Activated B cell treated with CpG ODN at 0.5 μM for 24 hours (primary cell): ENCODE measurements at places on chromosomes 1 and 21. TPM values are rescaled to one million over a fixed set of nuclear protein-coding genes. Genes with fewer than 3 reads are reported as not detected.
A peak's percentile ranks its signal among the peaks of the same experiment; 100 is the strongest.

Gene ILDR2
- total RNA-seq, result 1.00 and 1.2 TPM in 2 replicates

Gene AQP10
- total RNA-seq, result not detected in 2 replicates

Gene KCNE2
- total RNA-seq, result not detected in 2 replicates

Gene S100A1
- total RNA-seq, result 0.31 and 0.69 TPM in 2 replicates

Gene CELA2B
- total RNA-seq, result not detected in 2 replicates

Gene SELENOF
- total RNA-seq, result 172 TPM in 2 replicates

Gene MRAP
- not detected in 2 replicates for total RNA-seq

Gene S100A6
- 166 and 186 TPM in 2 replicates for total RNA-seq

Gene RABIF
- total RNA-seq, result 10.7 and 13.2 TPM in 2 replicates

DNA sequence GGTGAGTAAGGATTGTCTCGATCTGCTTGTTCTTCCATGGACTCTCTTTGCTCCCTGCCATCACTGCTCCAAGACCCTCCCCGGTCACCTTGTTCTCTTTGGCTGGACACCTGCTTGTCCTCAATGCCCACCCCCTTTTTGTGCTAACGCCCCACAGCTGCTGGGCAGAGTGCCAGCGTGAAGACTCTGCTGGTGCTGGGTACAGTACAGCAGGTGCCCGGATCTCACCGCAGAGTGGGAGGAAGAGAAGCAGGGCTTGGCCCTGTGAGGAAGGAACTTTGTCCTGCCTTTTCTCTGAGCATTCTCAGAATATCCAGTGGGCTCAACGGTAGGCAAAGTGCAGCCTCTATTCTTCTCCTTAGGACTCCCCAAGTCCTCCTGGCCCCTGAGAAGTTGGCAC, 90.1 kb downstream of the PLXNA2 start:
- H3K27me3 ChIP-seq, result no peaks in the 10 kb centered on the region
- H3K27ac ChIP-seq, result no peak overlapping the region
- H3K36me3 ChIP-seq, result no peaks in the 10 kb centered on the region

- no peak for DNase-seq
- H3K27me3 ChIP-seq, result peaks cover 2% of the 10 kb centered on the region
- peaks cover 3% of the 10 kb centered on the region for H3K36me3 ChIP-seq
- H3K4me3 ChIP-seq, result peak overlapping the region; percentile 69
- peak overlapping the region; percentile 72 for H3K27ac ChIP-seq
Observed at GRCh38 chr1:198932351-198932991, 293.6 kb downstream of the PTPRC start.

GRCh38 chr21:28669321-28669720, 323.4 kb downstream of the LTN1 start:
- H3K36me3 ChIP-seq, result no peaks in the 10 kb centered on the region
- H3K27me3 ChIP-seq, result no peaks in the 10 kb centered on the region
- H3K27ac ChIP-seq, result no peak overlapping the region

DNA sequence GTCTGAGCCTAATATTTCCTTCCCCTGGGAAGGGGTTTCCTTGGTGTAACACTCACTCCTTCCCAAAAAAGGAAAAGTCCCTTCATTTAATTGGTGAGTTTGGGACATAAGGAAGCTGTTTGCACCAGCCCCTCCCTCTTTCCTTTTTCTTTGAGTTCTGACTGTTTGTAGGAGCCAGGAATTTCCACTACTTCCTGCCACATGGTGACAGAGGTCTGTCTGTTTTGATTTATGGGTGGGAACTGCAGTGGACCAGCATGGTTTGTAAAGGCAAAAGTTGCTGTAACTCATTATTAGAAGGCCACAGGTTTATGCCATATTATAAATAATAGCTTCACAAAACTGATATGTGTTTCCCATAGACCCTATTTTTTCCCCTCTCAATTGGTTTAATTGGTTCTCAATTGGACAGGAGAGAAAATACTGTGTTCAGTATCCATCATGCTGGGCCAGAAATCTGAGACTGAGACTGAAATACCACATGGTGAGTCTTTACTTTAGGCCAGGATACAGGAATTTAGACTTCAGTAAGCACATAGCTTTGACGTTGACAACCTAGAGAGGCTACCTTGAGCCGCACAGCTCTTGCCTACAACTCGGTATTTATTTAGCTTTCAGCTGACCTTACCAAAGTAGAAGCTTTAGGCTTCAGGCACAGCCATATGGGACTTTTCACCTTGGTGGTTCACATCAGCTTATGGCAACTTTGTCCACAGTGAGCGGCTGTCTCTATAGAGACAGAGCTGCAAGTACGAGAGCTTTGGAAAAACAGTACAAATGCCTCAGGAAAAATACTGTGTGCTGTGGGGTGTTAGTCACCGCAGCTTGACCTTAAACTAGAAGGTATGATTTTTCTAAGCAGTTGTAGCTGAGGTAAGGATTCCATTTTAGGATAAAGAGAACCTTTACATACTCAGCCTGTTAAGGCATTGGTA, 40.0 kb upstream of the RGS7 start:
- H3K4me3 ChIP-seq, result no peak overlapping the region
- DNase-seq, result no peak
- no peaks in the 10 kb centered on the region for H3K36me3 ChIP-seq
- no peak overlapping the region for H3K27ac ChIP-seq

- H3K27me3 ChIP-seq, result peaks cover 8% of the 10 kb centered on the region
- H3K4me1 ChIP-seq, result peaks cover 15% of the 10 kb centered on the region
- no peak overlapping the region for H3K4me3 ChIP-seq
- no peak for DNase-seq
- no peaks in the 10 kb centered on the region for H3K36me3 ChIP-seq
- no peak overlapping the region for H3K27ac ChIP-seq
Observed at GRCh38 chr1:31802190-31803150, 13.4 kb downstream of the SPOCD1 start.

- no peaks in the 10 kb centered on the region for H3K36me3 ChIP-seq
- no peak overlapping the region for H3K4me3 ChIP-seq
- DNase-seq, result no peak
- H3K27me3 ChIP-seq, result peaks cover 13% of the 10 kb centered on the region
Observed at GRCh38 chr21:45598109-45598508, 45.4 kb upstream of the PCBP3 start.

DNA sequence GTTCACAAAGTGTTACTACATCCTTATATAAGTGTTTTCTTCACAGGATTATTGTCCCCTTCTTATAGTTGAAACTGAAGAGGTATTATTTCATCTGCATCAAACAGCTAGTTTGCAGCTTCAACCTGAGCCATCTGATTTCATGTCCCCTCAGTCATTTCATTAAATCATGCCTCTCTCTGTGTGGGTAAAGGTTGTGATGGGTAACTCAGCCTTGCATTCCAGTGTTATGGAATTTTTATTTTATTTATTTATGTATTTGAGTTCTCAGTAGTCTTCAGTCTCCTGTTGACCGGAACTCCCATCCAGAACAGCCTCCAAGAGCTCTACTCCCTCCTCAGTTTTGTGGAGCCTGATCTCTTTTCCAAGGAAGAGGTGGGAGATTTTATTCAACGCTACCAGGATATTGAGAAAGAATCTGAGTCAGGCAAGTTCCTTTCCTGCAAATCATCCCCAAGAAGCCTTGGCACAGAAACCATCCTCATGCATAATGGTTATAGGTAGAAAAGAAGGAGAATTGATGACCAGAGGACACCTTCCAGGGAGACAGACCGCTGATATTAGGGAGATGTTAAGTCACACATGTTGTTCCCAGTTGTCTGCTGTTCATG, 21.8 kb downstream of the CHD1L start:
- H3K4me1 ChIP-seq, result no peaks in the 10 kb centered on the region
- H3K27me3 ChIP-seq, result no peaks in the 10 kb centered on the region
- no peak overlapping the region for H3K27ac ChIP-seq
- H3K36me3 ChIP-seq, result peaks cover 89% of the 10 kb centered on the region
- H3K4me3 ChIP-seq, result no peak overlapping the region

- H3K4me3 ChIP-seq, result no peak overlapping the region
- peaks cover 4% of the 10 kb centered on the region for H3K27me3 ChIP-seq
- H3K36me3 ChIP-seq, result no peaks in the 10 kb centered on the region
- no peak overlapping the region for H3K27ac ChIP-seq
- no peak for DNase-seq
Observed at GRCh38 chr1:214537219-214537618, 14.2 kb downstream of the PTPN14 start.

DNA sequence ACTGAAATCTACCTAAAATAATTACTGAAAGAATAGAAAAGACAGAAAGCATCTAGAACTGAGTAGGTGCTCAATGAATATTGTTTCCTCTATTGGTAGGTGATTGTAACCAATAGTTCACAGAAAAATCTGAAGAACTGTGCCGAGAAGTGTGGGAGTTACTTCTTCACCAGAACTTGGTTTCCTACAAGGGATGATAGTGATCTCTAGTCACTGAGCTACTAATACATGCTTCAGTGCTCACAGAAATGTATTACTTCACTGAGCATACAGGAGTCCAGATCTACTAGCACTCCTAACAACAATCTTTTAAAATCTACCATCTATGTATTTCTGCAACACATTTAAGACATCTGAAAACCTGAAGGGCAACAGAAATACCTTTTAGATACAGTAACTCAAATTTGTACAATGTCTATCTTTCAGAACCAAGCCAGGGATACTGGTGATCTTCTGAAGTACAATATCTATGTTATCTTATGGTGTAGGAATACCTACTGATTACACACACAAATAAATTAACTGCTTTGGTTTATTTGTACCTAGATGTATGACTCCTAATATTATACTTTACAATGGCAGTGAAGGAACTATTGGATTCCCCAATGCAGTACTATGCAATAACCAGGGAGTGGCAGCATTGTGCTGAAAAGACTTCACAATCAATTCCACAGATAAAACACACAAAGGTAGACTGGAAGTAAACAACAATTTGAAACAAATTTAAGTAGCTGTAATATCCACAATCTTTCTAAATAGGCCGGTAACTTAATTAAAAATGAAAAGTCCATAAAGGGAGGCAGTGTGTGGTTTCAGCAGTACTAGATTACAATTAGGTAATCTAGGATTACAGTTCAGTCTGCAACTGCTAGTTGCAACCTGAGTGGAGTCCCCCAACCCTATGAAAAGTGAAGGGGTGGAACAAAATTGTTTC, 243.0 kb downstream of the SLC45A1 start:
- peak overlapping the region; percentile 54 for H3K27ac ChIP-seq
- DNase-seq, result no peak
- peak overlapping the region; percentile 7 for H3K4me3 ChIP-seq
- H3K36me3 ChIP-seq, result peaks cover 12% of the 10 kb centered on the region
- H3K27me3 ChIP-seq, result no peaks in the 10 kb centered on the region

DNA sequence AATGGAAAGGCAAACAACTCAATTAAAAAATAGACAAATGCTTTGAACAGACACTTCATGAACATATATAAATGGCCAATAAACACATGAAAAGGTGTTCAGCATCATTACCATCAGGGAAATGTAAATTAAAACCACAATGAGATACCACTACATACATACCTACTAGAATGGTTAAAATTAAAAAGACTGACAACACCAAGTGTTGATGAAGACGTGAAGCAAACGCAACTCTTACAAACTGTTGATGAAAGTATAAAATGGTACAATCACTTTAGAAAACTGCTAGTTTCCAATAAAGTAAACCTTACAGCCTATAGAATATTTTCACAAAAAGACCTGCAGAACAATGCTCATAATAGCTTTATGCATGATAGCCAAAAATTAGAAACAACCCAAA, 10.1 kb downstream of the EIF2B3 start:
- no peak overlapping the region for H3K27ac ChIP-seq
- H3K36me3 ChIP-seq, result peaks cover 70% of the 10 kb centered on the region
- no peak overlapping the region for H3K4me3 ChIP-seq
- peaks cover 12% of the 10 kb centered on the region for H3K4me1 ChIP-seq
- H3K27me3 ChIP-seq, result no peaks in the 10 kb centered on the region

DNA sequence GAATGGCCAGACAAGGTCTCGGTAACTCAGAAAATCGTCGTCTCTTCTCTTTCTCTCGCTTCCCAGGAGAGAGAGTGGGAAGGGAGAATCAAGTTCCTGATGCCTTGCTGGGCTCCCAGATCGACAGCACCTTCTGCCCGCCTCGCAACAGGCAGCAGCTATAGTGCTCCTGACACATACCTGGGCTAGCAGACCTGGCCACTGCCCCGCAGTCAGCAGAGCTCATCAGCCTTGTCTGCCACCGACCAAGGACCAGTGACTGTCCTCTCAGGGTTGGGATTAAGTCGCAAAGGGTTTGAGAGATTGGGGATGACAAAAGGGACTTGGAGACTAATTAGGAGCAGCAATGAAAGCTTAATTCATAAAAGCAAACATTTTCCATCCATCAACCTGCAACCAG, 4.1 kb downstream of the RUNX3 start:
- H3K27ac ChIP-seq, result peak overlapping the region; percentile 96
- peaks cover 69% of the 10 kb centered on the region for H3K36me3 ChIP-seq

DNA sequence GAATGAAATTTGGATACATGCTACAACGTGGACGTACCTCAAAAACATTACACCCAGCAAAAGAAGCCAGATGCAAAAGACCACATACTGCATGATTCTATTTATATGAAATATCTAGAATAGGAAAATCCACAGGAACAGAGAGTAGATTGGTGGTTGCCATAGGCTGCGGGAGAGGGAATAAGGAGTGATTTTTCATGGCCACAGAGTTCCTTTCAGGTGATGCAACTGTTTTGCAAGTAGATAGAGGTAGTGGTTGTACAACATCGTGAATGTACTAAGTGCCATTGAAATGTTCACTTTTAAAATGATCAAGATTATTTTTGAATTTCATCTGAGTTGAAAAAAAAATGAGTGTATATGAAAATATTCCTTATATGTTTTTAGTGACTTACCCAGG, 115.3 kb upstream of the RUNX1 start:
- peaks cover 1% of the 10 kb centered on the region for H3K4me1 ChIP-seq
- no peak overlapping the region for H3K4me3 ChIP-seq
- no peak for DNase-seq
- H3K36me3 ChIP-seq, result no peaks in the 10 kb centered on the region

GRCh38 chr1:1115136-1115785, 628 bp downstream of the C1orf159 start:
- peaks cover 9% of the 10 kb centered on the region for H3K4me1 ChIP-seq
- H3K27ac ChIP-seq, result peak overlapping the region; percentile 10
- H3K4me3 ChIP-seq, result peak overlapping the region; percentile 75

DNA sequence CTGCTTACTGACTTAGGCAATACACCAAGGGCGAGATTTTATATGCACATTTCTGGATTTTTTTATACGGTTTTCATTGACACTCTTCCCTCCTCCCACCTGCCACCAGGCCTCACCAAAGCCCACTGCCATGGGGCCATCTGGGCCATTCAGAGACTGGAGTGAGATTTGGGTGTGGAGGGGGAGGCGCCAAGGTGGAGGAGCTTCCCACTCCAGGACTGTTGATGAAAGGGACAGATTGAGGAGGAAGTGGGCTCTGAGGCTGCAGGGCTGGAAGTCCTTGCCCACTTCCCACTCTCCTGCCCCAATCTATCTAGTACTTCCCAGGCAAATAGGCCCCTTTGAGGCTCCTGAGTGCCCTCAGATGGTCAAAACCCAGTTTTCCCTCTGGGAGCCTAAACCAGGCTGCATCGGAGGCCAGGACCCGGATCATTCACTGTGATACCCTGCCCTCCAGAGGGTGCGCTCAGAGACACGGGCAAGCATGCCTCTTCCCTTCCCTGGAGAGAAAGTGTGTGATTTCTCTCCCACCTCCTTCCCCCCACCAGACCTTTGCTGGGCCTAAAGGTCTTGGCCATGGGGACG, 57.9 kb downstream of the LACTBL1 start:
- H3K27me3 ChIP-seq, result peaks cover 2% of the 10 kb centered on the region
- no peak overlapping the region for H3K27ac ChIP-seq
- H3K36me3 ChIP-seq, result no peaks in the 10 kb centered on the region
- DNase-seq, result no peak
